ENCODE measurements at places on chromosomes 6 and 20.

GRCh38 chr6:29762781-29763214 is 39.6 kb downstream of the HLA-F start:
- no peak for DNase-seq

DNA sequence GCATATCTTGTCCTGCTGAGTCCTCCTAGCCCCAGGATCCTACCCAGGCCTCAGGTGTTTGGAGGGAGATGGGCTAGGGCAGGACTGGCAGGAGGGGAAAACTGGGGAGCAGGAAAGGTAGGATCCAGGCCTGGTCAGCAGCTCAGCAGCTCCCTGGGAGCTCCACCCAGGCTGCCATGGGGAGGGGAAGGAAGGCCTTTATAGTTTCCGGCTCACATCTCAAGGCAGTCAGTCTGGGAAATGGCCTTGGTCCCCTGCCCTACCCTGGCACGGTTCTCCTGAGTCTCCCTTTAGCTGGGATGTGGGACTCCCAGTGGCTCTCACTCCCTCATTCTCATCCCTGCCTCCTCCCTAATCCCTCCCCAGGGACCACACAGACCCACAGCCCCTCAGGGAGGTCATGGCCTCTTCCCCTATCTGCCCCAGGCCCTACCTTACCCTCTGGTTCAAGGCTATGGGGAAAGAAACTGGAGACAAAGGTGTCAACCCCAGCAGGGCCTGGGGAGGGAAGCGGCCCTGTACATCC is 1.6 kb downstream of the SLC44A4 start:
- DNase-seq: no peak

- no peak for DNase-seq
Measured at GRCh38 chr20:52593654-52594053, 378.5 kb upstream of the TSHZ2 start.

GRCh38 chr6:45818655-45819054 is 197.0 kb downstream of the CLIC5 start:
- no peak for DNase-seq

DNA sequence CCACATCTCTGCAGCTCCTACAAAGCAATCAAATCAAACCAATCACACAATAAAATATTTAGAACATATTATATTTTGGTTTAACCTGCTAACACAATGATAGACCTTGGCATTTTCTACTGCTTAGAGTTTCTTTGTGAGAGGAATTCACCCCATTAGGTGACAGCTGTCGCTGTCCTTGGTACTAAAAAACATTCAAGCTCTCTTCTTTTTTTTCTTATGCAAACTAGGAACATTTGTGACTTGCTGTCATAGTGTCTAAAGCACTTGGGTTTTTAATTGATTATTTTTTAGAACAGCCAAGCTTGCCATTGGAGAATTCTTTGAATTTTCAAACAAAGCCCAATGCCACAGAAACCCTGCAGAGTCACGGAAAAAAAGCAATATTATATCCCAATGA is 46.4 kb downstream of the CNR1 start:
- no peak for DNase-seq

DNA sequence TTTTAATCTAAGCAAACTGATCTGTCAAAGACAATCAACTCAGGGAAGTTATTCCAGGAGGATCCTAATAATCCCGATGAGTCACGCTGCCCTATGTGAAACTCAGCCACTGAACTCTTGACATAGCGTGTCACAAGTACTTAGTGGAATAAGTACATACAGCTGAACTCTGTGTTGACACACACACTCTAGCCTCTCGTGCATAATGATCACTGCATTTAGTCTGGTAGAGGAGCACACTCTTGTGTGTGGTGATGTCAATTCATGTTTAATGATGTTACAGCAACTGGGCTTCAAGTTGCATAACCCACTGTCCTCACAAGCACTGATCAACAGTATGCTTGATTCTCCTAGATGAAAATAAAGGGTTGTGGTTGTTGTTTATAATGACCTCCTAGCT is 148.3 kb downstream of the HACE1 start:
- peak; percentile 63 for DNase-seq

DNA sequence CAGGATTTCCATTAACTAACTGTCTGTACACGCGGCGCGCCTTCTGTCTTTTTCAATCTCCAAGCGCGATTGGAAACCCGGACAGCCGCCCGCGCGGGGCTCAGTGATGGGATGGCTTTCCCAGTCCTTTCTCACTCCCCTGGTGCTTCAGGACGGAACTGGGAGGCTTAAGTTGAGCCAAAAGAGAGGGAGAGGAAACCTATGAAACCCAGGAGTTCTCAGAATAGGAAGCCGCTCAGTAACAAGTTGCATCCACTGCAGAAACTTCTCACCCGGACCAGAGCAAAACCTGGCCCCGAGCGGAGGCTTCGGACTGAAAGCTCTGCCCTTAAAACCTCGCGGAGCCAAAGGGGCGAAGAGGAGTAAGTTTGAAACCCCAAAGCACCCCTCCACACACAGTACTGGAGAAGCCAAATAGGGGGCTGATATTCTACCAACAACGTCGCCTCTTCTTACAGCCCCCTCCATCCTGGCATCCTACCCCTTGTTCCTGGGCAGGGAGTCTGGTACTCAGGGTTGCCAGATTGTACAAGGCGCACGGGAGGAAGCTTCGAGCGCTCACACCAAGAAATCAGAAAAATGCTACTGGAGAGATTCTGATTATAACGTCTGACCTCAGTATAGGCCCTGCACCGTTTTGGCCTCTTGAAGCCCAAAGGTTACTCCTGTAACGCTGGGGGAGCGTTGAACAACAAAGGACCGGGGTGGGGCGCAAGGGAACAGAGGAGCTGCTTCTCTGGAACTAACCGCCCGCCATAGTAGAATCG is 906 bp upstream of the COL12A1 start:
- DNase-seq: no peak

DNA sequence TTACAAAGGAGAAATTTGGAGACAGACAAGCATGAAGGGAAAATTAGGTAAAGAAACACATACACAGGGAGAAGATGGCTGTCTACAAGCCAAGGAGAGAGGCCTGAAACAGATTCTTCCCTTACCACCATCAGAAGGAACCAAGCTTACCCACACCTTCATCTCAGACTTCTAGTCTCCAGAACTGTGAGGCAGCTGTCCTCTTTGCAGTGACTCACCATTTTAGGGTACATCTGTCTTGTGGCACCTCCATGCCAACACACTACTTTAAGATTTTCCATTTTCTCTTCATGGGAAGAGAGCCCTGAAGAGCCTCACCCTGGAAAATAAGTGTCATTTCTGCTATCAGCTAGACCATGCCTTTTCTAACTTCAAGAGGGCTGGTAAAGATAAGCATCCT is 369.3 kb downstream of the FRK start:
- DNase-seq: no peak

GRCh38 chr6:83920017-83920416 is 60.5 kb downstream of the CYB5R4 start:
- no peak for DNase-seq

GRCh38 chr6:53311586-53311935 is 37.2 kb downstream of the ELOVL5 start:
- no peak for DNase-seq

DNA sequence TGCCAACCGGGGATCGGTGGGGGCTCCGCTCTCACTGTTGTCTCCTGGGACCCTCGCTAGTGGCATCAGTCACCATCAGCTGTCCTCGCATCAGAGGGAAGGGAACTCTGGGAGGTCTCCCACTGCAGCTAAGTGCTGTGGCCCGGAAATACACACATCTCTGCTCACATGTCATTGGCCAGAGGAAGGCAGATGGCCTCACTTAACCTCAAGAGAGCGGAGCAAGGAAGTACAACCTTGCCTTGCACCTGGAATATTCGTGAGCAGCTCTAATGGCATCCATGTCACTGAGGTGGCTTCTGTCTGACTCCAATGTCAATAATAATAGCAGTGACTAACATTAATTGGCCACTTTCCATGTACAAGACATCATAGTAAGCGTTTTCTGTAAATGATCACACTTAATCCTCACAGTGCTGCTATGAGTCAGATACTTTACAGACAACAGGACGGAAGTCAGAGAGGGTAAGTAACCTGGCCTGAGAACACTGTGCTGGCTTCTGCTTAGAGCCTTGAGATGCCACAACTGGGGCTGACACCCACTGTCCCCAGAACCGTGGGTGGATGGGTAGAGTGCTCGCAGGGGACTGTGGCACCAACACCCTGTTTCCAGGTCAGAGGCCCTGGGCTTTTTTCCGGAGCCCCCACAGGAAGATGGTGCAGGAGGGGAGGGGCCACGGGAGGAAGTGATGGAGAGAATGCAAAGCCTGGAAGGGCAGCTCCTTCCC is 6.0 kb downstream of the LHFPL5 start:
- DNase-seq: no peak

DNA sequence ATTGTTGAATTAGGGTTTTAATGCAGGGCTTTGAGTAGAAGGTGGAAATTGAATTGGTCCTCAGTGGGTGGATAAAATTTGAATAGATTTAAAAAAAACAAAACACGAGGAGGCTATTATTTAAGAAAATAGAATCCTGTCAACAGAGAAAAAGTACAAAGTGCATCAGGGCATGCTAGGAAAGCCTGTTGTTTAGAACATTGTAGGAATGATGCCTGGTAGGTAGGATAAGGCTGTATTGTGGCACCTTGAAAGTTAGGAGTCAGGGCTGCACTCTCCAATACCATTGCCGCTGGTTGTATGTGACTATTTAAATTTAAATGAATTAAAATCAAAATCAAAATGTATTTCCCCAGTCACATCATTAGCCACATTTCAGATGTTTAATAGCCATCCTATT is 363.9 kb downstream of the UTRN start:
- no peak for DNase-seq

GRCh38 chr6:89347825-89348224 is 4.7 kb downstream of the UBE2J1 start:
- no peak for DNase-seq

DNA sequence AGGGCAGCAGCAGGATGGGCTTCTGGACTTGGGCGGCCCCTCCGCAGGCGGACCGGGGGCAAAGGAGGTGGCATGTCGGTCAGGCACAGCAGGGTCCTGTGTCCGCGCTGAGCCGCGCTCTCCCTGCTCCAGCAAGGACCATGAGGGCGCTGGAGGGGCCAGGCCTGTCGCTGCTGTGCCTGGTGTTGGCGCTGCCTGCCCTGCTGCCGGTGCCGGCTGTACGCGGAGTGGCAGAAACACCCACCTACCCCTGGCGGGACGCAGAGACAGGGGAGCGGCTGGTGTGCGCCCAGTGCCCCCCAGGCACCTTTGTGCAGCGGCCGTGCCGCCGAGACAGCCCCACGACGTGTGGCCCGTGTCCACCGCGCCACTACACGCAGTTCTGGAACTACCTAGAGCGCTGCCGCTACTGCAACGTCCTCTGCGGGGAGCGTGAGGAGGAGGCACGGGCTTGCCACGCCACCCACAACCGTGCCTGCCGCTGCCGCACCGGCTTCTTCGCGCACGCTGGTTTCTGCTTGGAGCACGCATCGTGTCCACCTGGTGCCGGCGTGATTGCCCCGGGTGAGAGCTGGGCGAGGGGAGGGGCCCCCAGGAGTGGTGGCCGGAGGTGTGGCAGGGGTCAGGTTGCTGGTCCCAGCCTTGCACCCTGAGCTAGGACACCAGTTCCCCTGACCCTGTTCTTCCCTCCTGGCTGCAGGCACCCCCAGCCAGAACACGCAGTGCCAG is at the start of gene TNFRSF6B:
TSS of gene TNFRSF6B (plus strand) at position 25 of the 729 bp plus-strand sequence. CDS start at position 141, 116 bp downstream.
- no peak for DNase-seq

DNA sequence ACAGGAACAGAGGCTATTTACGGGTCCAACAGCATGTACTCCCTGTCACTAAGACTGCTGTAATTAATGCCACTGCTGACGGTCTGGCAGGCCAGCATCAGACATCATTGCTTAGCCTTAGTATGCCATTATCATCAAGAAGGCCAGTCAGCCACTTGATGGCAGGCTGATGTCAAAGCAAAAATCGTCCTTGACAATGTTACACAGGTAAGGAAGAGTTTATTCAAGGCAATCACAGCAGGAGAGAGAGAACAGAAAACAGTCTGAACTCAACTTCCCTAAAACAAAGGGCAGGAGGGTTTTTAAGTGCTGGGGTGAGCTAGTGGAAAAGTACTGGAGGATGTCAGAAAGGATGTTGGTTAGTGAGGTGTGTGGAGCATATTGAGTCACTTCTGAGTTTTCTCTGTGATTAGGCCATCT is 25.1 kb downstream of the FKBP1C start:
- no peak for DNase-seq

DNA sequence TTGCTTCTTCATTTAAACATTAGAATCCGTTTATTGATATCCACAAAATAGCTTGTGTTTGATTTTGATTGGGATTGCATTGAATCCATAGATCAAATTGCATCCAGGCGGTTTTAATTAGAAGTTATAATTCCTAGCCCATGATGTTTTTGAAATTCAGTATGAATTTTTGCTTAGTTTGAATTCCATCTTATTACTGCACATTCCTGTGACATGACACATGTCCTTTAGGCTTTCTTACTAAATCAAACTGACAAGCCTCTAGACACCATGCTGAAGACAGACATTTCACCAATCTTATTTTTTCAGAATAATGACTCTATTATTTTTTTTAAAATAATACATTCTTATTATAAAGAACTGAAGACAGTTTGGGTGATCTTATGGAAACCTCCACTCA is 21.4 kb upstream of the PI16 start:
- DNase-seq: no peak

DNA sequence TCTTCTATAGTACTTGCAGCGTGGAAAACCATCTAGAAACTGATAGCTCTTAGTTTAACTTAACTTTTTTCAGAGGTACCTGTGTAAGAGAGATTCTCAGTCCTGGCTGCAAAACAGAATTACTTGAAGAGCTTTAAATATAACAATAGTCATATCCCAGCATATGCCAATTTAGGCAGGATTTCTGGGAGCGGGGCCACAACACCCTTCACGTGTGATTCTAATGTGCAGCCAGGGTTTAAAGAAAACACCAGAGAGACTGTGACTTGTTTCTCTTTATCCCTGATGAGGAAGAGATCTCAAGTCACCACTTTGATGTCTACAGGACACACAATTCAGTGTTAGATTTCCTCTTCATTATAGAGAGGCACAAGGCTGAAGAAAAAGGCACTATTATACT is 103.7 kb downstream of the PDSS2 start:
- DNase-seq: no peak

DNA sequence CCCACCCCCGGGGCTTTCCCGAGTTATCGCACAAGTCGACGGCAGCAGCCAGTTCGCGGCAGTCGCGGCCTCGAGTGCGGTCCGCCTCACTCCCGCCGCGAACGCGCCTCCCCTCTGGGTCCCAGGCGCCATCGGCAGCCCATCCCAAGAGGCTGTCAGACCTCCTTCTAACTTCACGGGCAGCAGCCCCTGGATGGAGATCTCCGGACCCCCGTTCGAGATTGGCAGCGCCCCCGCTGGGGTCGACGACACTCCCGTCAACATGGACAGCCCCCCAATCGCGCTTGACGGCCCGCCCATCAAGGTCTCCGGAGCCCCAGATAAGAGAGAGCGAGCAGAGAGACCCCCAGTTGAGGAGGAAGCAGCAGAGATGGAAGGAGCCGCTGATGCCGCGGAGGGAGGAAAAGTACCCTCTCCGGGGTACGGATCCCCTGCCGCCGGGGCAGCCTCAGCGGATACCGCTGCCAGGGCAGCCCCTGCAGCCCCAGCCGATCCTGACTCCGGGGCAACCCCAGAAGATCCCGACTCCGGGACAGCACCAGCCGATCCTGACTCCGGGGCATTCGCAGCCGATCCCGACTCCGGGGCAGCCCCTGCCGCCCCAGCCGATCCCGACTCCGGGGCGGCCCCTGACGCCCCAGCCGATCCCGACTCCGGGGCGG is 1.6 kb downstream of the GNAS start:
- DNase-seq: no peak

GRCh38 chr6:27517928-27518787 is 45.3 kb upstream of the ZNF184 start:
- DNase-seq: no peak

GRCh38 chr6:28816909-28817807 is 106.6 kb downstream of the TRIM27 start:
- peak; percentile 7 for DNase-seq
